ENCODE measurements at places on chromosomes 6 and 20. TPM values are rescaled to one million over a fixed set of nuclear protein-coding genes. Genes with fewer than 3 reads are reported as not detected.

The MAS1 gene
- total RNA-seq, result not detected

The SYNJ2 gene
- total RNA-seq, result 10.2 TPM

The HFE gene
- total RNA-seq, result 13.5 TPM

The SYS1 gene
- 55.4 TPM for total RNA-seq

The FOXC1 gene
- 0.77 TPM for total RNA-seq

The HCRTR2 gene
- total RNA-seq, result not detected

The CPNE5 gene
- 33.4 TPM for total RNA-seq

The CUL9 gene
- 69.7 TPM for total RNA-seq

DNA sequence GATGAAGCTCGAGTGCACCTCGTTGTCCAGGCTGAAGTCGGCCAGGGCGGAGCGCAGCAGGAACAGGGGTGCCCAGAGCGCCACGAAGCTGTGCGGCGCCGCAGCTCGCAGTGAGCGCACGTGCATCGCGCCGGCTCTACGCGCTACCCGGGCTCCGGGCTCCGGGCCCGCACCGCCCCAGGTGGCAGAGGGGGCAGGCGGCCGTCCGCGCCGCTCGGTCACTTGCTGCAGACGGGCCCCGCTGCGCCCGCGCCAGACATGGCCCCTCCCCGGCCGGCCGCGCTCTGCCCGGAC lies 497 bp downstream of the BMP7 start:
- H3K27me3 ChIP-seq, result peaks cover 48% of the 10 kb centered on the region
- peak overlapping the region; percentile 6 for H3K4me3 ChIP-seq
- H3K4me1 ChIP-seq, result no peaks in the 10 kb centered on the region
- no peaks in the 10 kb centered on the region for H3K36me3 ChIP-seq
- DNase-seq, result no peak
- H3K27ac ChIP-seq, result no peak overlapping the region

DNA sequence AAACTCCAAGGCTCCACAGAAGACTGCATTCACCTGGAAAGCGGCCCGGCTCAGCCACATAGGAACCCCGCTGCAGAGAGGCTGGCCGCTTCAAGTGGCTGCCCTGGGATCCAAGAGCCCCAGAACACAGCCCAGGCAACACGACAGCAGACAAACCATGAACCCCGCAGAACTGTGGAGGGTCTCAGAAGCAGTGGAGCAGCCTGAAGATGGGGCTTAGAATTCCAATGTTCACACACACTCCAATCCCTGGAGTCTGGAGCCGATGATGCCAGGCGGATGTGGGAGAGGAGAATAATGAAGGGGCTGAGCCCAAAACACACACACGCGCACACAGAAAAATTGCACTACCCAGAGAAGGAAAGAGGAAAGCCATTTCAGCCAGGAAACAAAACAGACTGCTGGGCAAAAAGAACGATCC lies 52.4 kb downstream of the NINL start:
- no peak overlapping the region for H3K4me3 ChIP-seq
- no peak for DNase-seq
- no peaks in the 10 kb centered on the region for H3K4me1 ChIP-seq
- H3K27ac ChIP-seq, result peak overlapping the region; percentile 34

DNA sequence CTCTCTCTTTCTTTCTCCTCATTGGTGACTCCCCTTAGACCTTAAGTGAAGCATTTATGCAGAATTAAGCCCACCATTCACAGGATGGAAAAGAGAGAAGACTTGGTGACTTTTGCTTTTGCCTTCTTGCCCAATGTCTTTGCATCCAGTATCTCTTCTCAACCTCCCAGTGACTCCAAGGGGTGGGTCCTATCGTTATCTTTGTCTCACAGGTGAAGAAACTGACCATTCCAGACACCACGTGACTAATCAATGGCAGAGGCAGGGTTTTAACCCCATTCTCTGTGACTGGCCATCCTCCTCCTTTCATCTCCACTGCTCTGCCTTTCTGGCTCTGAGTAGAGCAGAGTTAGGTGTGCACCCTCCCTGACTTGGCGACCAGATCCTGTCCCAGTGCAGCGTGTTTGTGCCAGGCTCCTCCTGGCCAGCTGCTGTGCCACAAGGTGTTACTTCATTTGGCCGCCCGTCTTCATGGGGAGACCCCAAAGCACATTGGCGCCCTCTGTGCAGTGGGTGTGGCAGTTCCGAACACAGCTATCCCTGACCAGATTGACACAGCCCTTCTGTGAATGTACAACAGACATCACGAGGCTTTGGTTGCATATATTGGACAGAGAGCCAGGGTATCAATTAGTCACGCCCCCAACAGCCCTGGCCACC lies 501.3 kb downstream of the CD83 start:
- no peak overlapping the region for H3K27ac ChIP-seq
- H3K4me3 ChIP-seq, result no peak overlapping the region
- no peak for DNase-seq
- H3K36me3 ChIP-seq, result no peaks in the 10 kb centered on the region
- H3K4me1 ChIP-seq, result peaks cover 19% of the 10 kb centered on the region

DNA sequence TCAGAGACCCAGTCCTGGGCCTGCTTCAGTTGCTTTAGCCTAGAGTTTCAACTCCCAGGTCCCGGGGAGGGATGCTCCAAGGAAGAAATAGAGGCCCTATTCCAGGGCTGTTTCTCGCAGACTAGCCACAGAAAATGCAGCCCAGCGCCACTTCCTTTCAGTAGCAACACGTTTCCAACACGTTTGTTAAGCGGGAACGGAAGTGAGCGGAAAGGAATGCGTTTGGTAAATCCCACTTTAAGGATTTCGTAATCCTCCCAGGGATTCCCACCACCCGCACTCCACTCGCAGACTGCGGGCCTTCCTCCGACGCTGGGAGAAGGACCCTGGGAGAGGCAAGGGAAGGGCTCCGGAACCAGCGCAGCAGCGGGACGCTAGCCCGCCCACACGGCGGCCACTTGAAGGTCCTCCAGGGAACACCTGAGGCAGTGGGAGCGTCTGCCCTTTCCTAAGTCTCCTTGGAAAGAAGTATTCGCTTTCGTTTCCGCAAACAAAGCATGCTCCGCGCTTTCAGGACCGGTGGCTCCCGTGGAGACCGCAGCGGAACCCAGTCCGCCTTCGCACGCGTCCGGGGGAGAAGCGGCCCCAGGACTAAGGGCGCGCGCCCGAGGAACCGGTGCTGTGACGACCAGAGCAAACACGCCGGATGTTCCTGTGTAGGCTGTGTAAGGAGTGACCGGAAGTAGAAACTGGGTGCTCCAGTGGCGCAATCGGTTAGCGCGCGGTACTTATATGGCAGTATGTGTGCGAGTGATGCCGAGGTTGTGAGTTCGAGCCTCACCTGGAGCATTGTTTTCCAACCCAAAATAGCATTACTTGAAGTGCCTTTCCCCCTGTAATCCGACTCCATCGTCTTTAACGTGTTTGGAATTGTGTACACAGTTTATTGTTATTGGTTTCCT lies 227.6 kb upstream of the PRSS16 start:
- no peaks in the 10 kb centered on the region for H3K36me3 ChIP-seq
- H3K4me1 ChIP-seq, result no peaks in the 10 kb centered on the region
- H3K4me3 ChIP-seq, result peak overlapping the region; percentile 46
- H3K27me3 ChIP-seq, result peaks cover 37% of the 10 kb centered on the region
- DNase-seq, result peak; percentile 84

DNA sequence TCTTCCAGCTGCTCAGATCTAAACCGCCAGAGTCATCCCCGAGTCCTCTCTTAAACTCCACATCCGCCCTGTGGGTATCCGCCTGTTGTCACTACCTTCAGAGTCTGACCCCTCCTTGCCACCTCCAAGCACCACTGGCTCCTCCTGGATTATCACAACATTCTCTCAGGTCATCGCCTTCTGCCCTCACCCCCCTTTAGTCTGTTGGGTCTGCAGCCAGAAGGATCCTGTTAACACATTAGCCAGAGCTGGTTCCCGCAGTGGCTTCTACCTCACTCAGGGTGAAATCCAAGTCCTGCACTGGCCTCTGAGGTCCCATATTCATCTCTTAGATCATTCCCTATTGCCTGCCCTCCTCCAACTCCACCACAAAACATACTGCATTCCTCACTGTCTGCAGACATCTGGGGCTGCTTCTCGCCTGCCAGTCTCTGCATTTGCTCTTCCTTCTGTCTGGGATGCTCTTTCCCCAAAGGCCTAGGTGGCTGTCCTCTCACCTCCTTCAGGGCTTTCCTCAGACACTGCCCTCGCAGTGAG lies 34.1 kb downstream of the TNXB start:
- peaks cover 10% of the 10 kb centered on the region for H3K36me3 ChIP-seq
- H3K27me3 ChIP-seq, result no peaks in the 10 kb centered on the region
- no peak for DNase-seq
- no peak overlapping the region for H3K4me3 ChIP-seq
- no peak overlapping the region for H3K27ac ChIP-seq

- no peaks in the 10 kb centered on the region for H3K36me3 ChIP-seq
- no peak for DNase-seq
Measured at GRCh38 chr6:16437095-16437494, 198.7 kb downstream of the GMPR start.

DNA sequence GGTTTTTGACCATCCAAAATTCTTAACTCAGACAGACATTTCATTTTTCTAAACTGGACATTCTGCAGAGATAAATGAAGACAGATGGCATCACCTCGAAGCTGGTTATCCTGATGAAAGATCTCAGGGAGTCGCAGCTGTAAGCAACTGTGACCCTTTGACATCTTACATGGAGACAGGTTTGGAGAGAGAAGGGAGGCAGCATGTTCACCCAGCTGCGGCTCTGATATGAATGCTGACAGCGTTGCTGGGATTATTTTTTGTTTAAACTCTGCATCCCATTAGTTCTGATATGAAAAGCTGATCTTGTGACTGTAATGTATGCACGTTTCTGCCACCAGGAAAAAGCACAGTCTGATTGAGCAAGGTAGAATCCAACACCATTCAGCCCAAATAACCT lies 89.4 kb downstream of the C6orf118 start:
- H3K4me3 ChIP-seq, result no peak overlapping the region
- DNase-seq, result no peak
- no peaks in the 10 kb centered on the region for H3K27me3 ChIP-seq
- no peak overlapping the region for H3K27ac ChIP-seq
- no peaks in the 10 kb centered on the region for H3K36me3 ChIP-seq

- H3K4me1 ChIP-seq, result no peaks in the 10 kb centered on the region
- H3K4me3 ChIP-seq, result no peak overlapping the region
- H3K27me3 ChIP-seq, result no peaks in the 10 kb centered on the region
- no peak overlapping the region for H3K27ac ChIP-seq
- no peaks in the 10 kb centered on the region for H3K36me3 ChIP-seq
- DNase-seq, result no peak
Measured at GRCh38 chr6:143049611-143050010, 11.1 kb upstream of the AIG1 start.

- no peak for DNase-seq
- no peak overlapping the region for H3K4me3 ChIP-seq
- no peaks in the 10 kb centered on the region for H3K27me3 ChIP-seq
- H3K4me1 ChIP-seq, result no peaks in the 10 kb centered on the region
- no peak overlapping the region for H3K27ac ChIP-seq
- H3K36me3 ChIP-seq, result peaks cover 11% of the 10 kb centered on the region
Measured at GRCh38 chr20:3014179-3014578, 29.2 kb upstream of the GNRH2 start.

DNA sequence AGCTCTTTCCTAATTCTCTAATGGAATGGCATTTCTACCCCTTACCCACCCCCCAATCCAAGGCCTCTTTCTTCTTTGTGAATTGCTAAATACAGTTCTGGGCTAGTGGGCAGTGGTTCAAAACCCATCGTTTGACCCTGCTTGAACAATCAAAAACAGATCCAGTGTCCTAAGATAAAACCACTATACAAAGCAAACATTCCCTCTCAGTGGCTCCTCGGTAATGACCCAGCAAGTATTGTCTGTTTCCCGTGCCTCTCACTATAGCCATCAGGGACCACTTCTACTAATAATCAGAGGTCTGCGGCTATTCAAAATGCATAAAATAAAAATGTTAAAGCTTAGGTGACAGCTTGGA lies 143.5 kb upstream of the AKAP12 start:
- peaks cover 38% of the 10 kb centered on the region for H3K36me3 ChIP-seq
- no peaks in the 10 kb centered on the region for H3K27me3 ChIP-seq
- no peak for DNase-seq
- no peak overlapping the region for H3K4me3 ChIP-seq
- H3K4me1 ChIP-seq, result no peaks in the 10 kb centered on the region
- H3K27ac ChIP-seq, result no peak overlapping the region

- H3K27me3 ChIP-seq, result no peaks in the 10 kb centered on the region
- H3K27ac ChIP-seq, result no peak overlapping the region
- no peak for DNase-seq
- H3K4me1 ChIP-seq, result no peaks in the 10 kb centered on the region
- H3K4me3 ChIP-seq, result no peak overlapping the region
Measured at GRCh38 chr6:8888468-8888867, 453.1 kb upstream of the SLC35B3 start.

GRCh38 chr20:63772781-63773518 lies 33.4 kb downstream of the SLC2A4RG start:
- H3K27ac ChIP-seq, result peak overlapping the region; percentile 66
- H3K27me3 ChIP-seq, result no peaks in the 10 kb centered on the region
- DNase-seq, result peak; percentile 90
- no peak overlapping the region for H3K4me3 ChIP-seq
- peaks cover 36% of the 10 kb centered on the region for H3K36me3 ChIP-seq

DNA sequence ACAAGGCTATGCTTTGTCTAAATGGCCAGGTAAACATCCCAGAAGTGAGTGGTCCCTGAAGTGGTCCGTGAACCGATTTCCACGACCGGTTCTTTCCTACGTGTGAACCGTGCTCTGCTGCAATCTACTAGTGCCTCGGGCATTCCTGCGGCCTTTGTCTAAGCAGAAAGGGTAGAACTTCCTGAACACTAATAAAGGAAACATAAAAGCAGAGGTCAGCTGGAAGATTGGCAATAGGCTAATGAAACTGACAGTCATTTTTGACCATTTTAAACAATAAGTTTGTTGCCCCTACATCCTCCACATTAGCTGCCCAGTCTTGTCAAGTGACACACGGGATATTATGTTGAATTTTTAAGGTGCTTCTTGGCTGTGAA lies 410.0 kb downstream of the PLCB1 start:
- no peaks in the 10 kb centered on the region for H3K36me3 ChIP-seq
- DNase-seq, result no peak
- no peak overlapping the region for H3K4me3 ChIP-seq
- H3K4me1 ChIP-seq, result no peaks in the 10 kb centered on the region
- H3K27ac ChIP-seq, result no peak overlapping the region

- no peaks in the 10 kb centered on the region for H3K4me1 ChIP-seq
- DNase-seq, result no peak
- H3K4me3 ChIP-seq, result no peak overlapping the region
- H3K27ac ChIP-seq, result no peak overlapping the region
- H3K27me3 ChIP-seq, result peaks cover 3% of the 10 kb centered on the region
Measured at GRCh38 chr6:39026175-39026574, 22.4 kb upstream of the GLP1R start.

GRCh38 chr6:35071347-35071994 lies 69.7 kb downstream of the TCP11 start:
- H3K27ac ChIP-seq, result no peak overlapping the region
- H3K4me1 ChIP-seq, result no peaks in the 10 kb centered on the region
- H3K4me3 ChIP-seq, result no peak overlapping the region
- H3K27me3 ChIP-seq, result no peaks in the 10 kb centered on the region
- peak; percentile 64 for DNase-seq
- no peaks in the 10 kb centered on the region for H3K36me3 ChIP-seq

GRCh38 chr20:43667341-43668132 lies 623 bp downstream of the MYBL2 start:
- peak overlapping the region; percentile 43 for H3K27ac ChIP-seq
- peak overlapping the region; percentile 39 for H3K4me3 ChIP-seq
- H3K27me3 ChIP-seq, result peaks cover 41% of the 10 kb centered on the region
- H3K4me1 ChIP-seq, result peaks cover 4% of the 10 kb centered on the region
- peak; percentile 83 for DNase-seq
- no peaks in the 10 kb centered on the region for H3K36me3 ChIP-seq
